ENCODE measurements at places on chromosomes 7 and 10. TPM values are rescaled to one million over a fixed set of nuclear protein-coding genes. Genes with fewer than 3 reads are reported as not detected.
A peak's percentile ranks its signal among the peaks of the same experiment; 100 is the strongest.

TDRD1 gene
- 0.05 TPM for total RNA-seq

DNA sequence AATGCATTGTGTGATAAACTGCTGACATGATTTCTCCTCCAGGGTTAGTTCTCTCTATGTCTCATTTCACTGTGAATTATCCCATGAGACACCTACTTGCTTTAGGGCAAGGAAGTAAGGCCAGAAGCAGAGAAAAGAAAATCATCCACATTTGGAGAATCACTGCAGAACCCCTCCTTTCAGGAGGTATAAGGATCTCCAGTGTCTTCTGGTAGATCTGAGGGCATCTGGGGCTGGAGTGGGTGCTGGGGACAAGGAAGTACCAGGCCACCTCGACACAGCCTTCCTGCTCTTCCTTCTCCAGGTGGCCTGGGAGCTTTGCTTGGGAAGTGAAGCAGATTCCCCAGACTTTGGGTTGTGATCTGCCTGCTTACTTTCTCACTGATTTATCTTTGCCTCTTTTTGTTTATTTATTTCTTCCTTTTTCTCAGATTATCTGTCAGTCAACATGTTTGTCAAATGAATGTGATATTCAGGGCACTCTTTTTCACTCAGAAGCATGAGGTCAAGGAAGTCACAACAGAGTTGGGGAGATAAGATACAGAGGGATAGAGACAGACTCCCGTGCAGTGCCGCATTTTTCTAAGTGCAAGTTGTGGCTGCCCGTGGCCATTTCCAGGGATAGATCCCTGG, 12.4 kb upstream of the CAMK2G start:
- H3K4me1 ChIP-seq = peaks cover 14% of the 10 kb centered on the region
- no peak overlapping the region for H3K4me3 ChIP-seq
- peak overlapping the region; percentile 66 for H3K27ac ChIP-seq

SUN3 gene
- not detected for total RNA-seq

BAG3 gene
- 30.4 TPM for total RNA-seq

PALD1 gene
- total RNA-seq = 2.5 TPM

DNA sequence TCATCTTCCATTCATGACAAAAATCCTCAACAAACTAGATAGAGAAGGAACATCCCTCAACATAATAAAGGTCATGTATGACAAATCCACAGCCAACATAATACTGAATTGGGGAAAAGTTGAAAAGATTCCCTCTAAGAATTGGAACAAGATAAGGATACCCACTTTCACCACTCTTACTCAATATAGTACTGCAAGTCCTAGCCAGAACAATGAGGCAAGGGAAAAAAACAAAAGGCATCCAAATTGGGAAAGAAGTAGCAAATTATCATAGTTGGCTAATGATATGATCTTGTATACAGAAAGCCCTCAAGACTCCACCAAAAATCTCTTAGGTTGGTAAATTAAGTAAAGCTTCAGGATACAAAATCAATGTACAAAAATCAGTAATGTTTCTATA, 4.7 kb downstream of the POT1 start:
- DNase-seq = no peak
- no peak overlapping the region for H3K27ac ChIP-seq
- H3K4me3 ChIP-seq = no peak overlapping the region
- no peaks in the 10 kb centered on the region for H3K36me3 ChIP-seq
- no peaks in the 10 kb centered on the region for H3K27me3 ChIP-seq
- no peaks in the 10 kb centered on the region for H3K4me1 ChIP-seq

- H3K4me3 ChIP-seq = no peak overlapping the region
- H3K36me3 ChIP-seq = no peaks in the 10 kb centered on the region
- no peak overlapping the region for H3K27ac ChIP-seq
- no peaks in the 10 kb centered on the region for H3K27me3 ChIP-seq
Observed at GRCh38 chr10:97868134-97868685, 18.6 kb downstream of the GOLGA7B start.

TUBB8 gene
- total RNA-seq = not detected

- no peak overlapping the region for H3K4me3 ChIP-seq
- no peak for DNase-seq
- H3K4me1 ChIP-seq = no peaks in the 10 kb centered on the region
- no peaks in the 10 kb centered on the region for H3K27me3 ChIP-seq
Observed at GRCh38 chr7:7793249-7793648, 74.8 kb upstream of the RPA3 start.

DNA sequence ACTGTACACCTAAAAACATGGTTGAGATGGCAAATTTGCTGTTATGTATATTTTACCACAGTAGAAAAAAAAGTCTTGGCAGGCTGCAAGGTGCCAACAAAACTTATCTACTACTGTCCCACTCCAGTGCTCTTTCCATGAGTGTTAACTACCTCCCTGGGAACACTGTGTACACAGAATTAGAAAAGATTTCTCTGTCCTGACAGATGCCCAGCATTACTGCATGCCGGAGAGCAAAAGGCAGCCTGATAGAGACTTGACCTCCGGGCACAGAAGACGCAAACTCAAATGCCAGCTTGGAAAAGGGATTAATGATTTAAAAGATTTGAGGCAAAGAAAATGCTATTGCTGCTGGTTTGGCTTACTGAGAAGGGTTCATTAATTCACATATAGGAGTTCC, 228.8 kb downstream of the TMEM178B start:
- no peak overlapping the region for H3K4me3 ChIP-seq
- no peak overlapping the region for H3K27ac ChIP-seq
- no peaks in the 10 kb centered on the region for H3K4me1 ChIP-seq
- no peak for DNase-seq
- H3K27me3 ChIP-seq = no peaks in the 10 kb centered on the region
- H3K36me3 ChIP-seq = no peaks in the 10 kb centered on the region

DNA sequence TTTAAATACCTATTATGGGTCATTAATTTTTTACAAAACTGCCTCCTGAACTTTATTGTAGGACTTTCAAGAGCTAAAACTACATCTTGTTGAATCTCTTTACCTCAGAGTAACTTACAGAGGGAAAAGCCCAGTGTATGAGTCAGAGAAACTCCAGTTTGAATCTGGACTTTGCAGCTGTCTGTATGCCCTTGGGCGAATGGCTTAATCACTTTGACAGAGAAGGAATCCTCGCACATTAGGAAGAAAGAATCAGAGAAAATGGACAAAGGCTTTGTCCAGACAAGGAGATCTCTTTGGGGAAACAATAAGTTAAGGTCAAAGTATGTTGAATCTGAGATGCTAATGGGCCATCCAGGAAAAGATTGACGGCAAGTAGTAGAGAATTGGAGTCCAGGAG, 484.2 kb upstream of the CELF2 start:
- no peaks in the 10 kb centered on the region for H3K4me1 ChIP-seq
- no peaks in the 10 kb centered on the region for H3K27me3 ChIP-seq
- H3K27ac ChIP-seq = no peak overlapping the region
- H3K4me3 ChIP-seq = no peak overlapping the region

DNA sequence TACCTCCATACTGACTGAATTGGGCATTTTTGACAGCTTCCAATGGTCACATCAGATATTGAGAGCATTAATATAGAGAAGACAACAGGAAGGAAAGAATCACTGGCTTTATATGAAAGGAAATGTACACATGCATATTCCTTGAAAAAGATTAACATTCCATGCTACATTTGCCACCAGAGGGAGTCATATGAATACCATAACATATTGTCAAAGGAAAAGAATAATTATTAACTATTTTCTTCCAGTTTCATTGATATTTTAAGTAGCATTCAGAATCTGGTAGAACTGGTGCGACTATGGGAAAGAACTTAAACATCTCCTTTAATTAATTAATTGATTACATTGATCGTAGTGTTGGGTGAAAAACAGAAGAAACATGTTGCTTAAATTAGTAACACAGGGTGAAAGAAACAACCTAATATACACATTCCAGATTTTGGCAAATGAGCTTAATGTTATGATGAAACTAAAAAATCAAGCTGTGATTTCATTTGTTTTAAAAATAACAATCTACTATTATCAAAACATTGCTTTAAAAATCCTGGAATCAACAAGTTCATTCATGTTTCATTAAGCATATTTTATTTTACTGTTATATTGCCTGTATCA, 71.5 kb downstream of the GPR85 start:
- H3K4me3 ChIP-seq = no peak overlapping the region
- DNase-seq = no peak
- no peak overlapping the region for H3K27ac ChIP-seq
- no peaks in the 10 kb centered on the region for H3K27me3 ChIP-seq
- no peaks in the 10 kb centered on the region for H3K4me1 ChIP-seq

DNA sequence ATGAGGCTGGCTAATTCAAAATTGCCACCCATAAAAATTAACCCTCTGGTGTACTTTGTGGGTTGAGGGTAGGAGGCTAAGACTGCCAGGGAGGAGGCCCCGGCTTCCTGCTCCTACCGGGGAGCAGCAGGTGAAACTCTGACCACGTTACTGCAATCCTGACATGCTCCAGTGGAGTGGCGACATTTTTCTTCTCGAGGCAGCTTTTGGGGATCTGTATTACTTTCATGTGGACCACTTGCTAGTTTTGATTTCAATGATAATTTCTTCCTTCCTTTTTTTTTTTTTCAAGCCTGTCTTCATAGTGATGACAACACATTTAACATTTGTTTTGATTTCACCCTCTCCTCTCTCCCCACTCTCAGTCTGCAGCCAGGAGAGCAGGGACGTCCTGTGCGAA, 14.6 kb downstream of the GATA3 start:
- no peak overlapping the region for H3K4me3 ChIP-seq
- no peak overlapping the region for H3K27ac ChIP-seq
- H3K36me3 ChIP-seq = no peaks in the 10 kb centered on the region

SPDYE1 gene
- total RNA-seq = not detected

- no peak overlapping the region for H3K27ac ChIP-seq
- H3K4me3 ChIP-seq = no peak overlapping the region
- H3K36me3 ChIP-seq = no peaks in the 10 kb centered on the region
- no peaks in the 10 kb centered on the region for H3K4me1 ChIP-seq
Observed at GRCh38 chr10:1872151-1872726, 134.9 kb upstream of the ADARB2 start.

- no peaks in the 10 kb centered on the region for H3K4me1 ChIP-seq
- H3K27ac ChIP-seq = no peak overlapping the region
- DNase-seq = no peak
- no peaks in the 10 kb centered on the region for H3K36me3 ChIP-seq
- no peak overlapping the region for H3K4me3 ChIP-seq
Observed at GRCh38 chr10:90912174-90912573, 8.7 kb downstream of the ANKRD1 start.

CACNA2D1 gene
- total RNA-seq = 1.4 TPM

GRCh38 chr7:73626814-73627213, 2.5 kb upstream of the MLXIPL start:
- no peak overlapping the region for H3K4me3 ChIP-seq
- H3K27me3 ChIP-seq = peaks cover 19% of the 10 kb centered on the region
- peaks cover 8% of the 10 kb centered on the region for H3K4me1 ChIP-seq
- H3K36me3 ChIP-seq = no peaks in the 10 kb centered on the region
- H3K27ac ChIP-seq = no peak overlapping the region
- DNase-seq = no peak

GRM3 gene
- not detected for total RNA-seq

DNA sequence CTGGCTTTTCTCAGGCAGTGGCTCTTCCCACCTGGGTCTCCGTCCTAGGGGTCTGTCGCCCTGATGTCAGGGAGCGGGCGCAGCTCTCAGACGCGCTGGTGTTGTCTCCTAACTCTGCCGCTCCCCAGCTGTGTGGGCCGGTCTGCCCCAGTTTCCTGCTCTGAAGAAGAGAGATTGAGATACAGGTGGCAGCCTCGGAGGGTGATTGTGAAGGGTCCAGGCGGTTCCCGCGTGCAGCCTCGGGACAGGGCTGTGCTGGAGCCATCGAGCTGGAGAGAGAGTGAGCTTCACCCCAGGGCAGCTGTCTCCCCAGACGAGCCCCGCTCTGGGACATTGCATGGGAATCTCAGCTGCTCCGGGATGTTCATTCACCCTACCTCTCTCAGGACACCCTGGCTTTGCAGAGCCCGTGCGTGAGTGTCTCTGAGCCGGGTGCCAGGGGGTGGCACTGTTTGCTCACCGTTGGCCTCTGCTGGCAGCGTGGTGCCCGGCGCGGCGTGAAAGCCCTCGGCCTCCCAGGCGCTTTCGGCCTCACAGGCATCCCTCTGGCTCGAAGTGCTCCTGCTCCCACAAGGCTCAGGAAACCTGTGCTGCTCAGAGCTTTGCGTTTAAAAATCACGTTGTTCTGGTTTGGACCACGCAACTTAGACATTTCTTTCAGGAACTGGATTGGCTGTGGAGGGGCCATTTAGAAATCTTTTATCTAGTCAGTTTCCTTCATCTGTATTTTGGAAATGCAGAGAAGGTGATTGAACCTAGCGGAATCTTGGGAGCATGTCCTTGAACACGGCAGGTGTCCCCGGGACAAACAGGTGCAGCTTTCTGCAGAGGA, 33.8 kb upstream of the ZFAND2A start:
- H3K27ac ChIP-seq = no peak overlapping the region
- H3K4me1 ChIP-seq = no peaks in the 10 kb centered on the region
- no peaks in the 10 kb centered on the region for H3K36me3 ChIP-seq
- peaks cover 2% of the 10 kb centered on the region for H3K27me3 ChIP-seq
- H3K4me3 ChIP-seq = no peak overlapping the region
- DNase-seq = peak; percentile 35

DNA sequence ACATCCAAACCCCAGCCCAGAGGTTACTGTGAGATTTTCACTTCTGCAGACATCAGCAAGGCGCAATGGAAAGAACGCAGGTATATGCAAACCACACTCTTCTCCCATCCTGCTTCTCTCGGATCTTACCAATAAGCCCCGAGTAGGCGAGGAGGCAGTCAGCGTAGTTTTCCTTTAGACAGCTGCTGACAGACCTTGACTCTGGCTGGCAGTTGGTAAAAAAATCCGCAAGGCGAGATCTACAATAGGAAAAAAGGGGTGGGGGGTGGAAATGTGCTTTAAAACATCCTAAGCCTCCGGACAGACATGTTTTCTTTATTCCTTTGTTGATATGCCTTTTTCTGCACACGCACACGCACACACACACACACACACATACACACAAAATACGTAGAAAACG, 176.5 kb downstream of the GFRA1 start:
- H3K4me3 ChIP-seq = no peak overlapping the region
- no peak overlapping the region for H3K27ac ChIP-seq
- no peaks in the 10 kb centered on the region for H3K4me1 ChIP-seq
- no peaks in the 10 kb centered on the region for H3K27me3 ChIP-seq

GIMAP1 gene
- total RNA-seq = 1.6 TPM

CRPPA gene
- total RNA-seq = 1.9 TPM

GRCh38 chr7:12800486-12800885, 113.1 kb downstream of the ARL4A start:
- H3K27me3 ChIP-seq = no peaks in the 10 kb centered on the region
- H3K36me3 ChIP-seq = no peaks in the 10 kb centered on the region
- no peak for DNase-seq
- peaks cover 6% of the 10 kb centered on the region for H3K4me1 ChIP-seq
- H3K4me3 ChIP-seq = no peak overlapping the region
- H3K27ac ChIP-seq = peak overlapping the region; percentile 75

DNA sequence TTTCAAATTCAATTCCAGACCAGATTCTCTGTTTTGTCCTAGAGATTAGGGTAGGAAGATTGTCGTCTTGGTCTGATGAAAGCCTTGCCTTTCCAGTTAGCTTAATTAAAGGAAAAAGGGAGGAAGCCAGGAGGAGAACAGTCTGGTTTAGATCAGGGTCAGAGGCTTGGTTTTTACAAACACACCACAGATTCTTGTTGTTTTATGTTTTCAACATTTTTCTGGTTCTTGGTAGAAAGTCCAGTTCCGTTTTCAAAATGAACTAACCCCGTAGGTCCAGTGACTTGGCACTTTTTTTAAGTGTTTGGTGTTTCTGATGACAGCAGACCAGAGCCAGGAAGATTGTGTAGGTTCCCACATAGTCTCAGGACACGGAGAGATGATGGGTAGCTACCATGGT, 167.1 kb upstream of the INHBA start:
- H3K4me1 ChIP-seq = no peaks in the 10 kb centered on the region
- no peak overlapping the region for H3K27ac ChIP-seq
- no peak overlapping the region for H3K4me3 ChIP-seq
- no peak for DNase-seq
- H3K27me3 ChIP-seq = no peaks in the 10 kb centered on the region

- DNase-seq = no peak
- no peak overlapping the region for H3K27ac ChIP-seq
- H3K4me1 ChIP-seq = peaks cover 11% of the 10 kb centered on the region
- no peaks in the 10 kb centered on the region for H3K36me3 ChIP-seq
Observed at GRCh38 chr10:124151466-124152095, 58.2 kb upstream of the CHST15 start.

Measured in colonic mucosa (tissue), 4 donors.